LHCN-M2 (cell line): ENCODE measurements at places on chromosomes 7 and 10. TPM values are rescaled to one million over a fixed set of nuclear protein-coding genes. Genes with fewer than 3 reads are reported as not detected.

PDE6C gene
- not detected in 2 replicates for total RNA-seq

GRCh38 chr10:51255381-51255780 is 181.1 kb downstream of the PRKG1 start:
- no peak for DNase-seq

GRCh38 chr10:22230158-22230833 is 12.5 kb upstream of the EBLN1 start:
- peak; percentile 84 for DNase-seq

DNA sequence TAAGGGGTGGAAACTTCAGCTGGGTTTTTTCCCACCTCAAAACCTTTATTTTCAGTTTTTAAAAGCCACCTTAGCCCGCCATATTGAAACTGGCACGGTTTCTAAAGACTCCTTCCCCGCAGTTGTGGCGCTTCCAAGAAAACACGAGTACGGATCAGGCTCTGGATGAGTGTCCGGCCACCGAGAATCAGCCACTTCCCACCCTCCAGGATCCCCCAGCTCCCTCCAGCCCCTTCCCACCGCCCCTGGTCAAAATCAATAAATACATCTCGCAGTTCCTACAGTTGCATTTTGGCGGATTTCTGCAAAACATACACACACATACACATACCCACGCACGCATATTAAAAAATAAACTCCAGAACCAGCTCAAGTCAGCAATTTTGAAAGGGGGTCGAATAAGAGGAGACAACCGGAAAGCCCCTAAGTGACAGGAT is 1.1 kb downstream of the SFMBT2 start:
- DNase-seq = no peak

- DNase-seq = peak; percentile 58
Measured at GRCh38 chr10:117322260-117322659, 53.0 kb downstream of the PDZD8 start.

- no peak for DNase-seq
Measured at GRCh38 chr7:68155676-68156075, 1159.0 kb downstream of the TYW1 start.

ITPRID1 gene
- not detected in 2 replicates for total RNA-seq

PARP12 gene
- 8.5 and 14.6 TPM in 2 replicates for total RNA-seq

DNA sequence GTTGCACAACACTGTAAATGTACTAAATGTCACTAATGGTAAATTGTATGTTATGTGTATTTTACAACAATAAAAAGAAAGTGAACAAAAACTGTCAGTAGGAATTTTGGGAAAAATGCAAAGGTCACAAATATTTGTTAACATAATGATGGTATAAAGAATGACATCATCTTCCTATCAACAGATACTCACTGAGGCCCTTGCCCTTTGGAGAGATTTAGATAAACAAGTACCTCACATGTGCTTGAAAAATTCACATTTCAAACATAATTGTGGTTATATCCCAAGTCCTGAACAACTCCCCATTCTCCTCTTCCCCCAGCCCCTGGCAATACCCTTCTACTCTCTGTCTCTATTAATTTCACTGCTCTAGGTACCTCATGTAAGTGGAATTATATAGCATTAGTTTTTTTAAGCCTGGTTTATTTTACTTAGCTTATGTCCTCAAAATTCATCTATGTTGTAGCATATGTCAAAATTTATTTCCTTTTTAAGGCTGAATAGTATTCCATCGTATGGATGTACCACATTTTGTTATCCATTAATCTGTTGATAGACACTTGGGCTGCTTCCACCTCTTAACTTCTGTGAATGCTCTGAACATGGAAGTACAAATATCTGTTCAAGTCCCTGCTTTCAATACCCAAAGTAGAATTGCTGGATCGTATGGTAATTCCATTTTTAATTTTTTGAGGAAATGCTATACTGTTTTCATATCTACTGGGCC is 90.5 kb downstream of the WIPF3 start:
- DNase-seq = no peak

ERVW-1 gene
- total RNA-seq = not detected in 2 replicates

- DNase-seq = no peak
Measured at GRCh38 chr7:157584420-157584819, 247.6 kb downstream of the DNAJB6 start.

DNA sequence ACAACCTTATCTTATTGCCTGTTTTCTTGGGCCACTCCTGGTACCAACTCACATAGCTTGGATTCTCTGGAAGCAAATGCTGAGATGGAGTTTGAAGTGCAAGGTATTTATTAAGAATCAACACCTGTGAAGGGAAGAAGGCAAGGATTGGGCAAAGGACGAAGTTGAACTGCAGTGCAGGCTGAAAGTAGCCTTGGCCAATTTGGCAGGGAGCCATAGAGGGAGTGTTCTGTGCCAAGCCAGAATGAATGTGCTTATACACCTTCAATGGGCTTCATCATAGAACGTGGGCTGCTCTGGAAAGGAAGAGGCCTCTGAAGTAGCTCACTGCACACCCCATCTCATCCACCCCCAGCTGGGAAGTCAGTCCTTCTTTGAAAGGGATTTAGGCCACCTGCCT is 79.8 kb upstream of the IFRD1 start:
- no peak for DNase-seq

DNA sequence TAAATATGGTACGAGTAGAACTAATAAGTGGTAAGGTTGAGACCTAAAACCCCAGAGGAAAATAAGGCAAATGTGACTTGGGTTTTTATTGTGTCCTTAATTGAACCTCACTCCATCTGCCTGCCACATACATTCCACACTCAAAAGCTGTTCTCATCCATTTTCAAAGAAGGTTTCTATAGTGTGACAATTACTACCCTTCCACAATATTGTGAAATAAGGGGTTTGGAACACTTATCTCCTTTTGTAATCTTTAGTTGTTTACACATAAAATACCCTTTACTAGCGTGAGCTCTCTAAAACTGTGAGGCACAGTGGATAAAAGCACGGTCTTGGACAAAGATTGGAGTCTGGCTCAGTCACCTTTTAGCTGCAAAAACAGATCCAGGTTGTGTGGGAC is 166.6 kb downstream of the THSD7A start:
- no peak for DNase-seq

- DNase-seq = no peak
Measured at GRCh38 chr7:53358269-53358668, 322.8 kb downstream of the POM121L12 start.

GRCh38 chr10:130218181-130218641 is 82.0 kb downstream of the GLRX3 start:
- DNase-seq = peak; percentile 5

GRCh38 chr7:69622014-69622835 is 23.9 kb downstream of the AUTS2 start:
- no peak for DNase-seq

CCZ1 gene
- 102 and 121 TPM in 2 replicates for total RNA-seq

- DNase-seq = peak; percentile 22
Measured at GRCh38 chr7:78125884-78126283, 327.3 kb downstream of the PHTF2 start.

- DNase-seq = no peak
Measured at GRCh38 chr10:13998163-13998835, 332.4 kb downstream of the FRMD4A start.

- no peak for DNase-seq
Measured at GRCh38 chr10:118592675-118593330, 2.6 kb downstream of the PRLHR start.

DNA sequence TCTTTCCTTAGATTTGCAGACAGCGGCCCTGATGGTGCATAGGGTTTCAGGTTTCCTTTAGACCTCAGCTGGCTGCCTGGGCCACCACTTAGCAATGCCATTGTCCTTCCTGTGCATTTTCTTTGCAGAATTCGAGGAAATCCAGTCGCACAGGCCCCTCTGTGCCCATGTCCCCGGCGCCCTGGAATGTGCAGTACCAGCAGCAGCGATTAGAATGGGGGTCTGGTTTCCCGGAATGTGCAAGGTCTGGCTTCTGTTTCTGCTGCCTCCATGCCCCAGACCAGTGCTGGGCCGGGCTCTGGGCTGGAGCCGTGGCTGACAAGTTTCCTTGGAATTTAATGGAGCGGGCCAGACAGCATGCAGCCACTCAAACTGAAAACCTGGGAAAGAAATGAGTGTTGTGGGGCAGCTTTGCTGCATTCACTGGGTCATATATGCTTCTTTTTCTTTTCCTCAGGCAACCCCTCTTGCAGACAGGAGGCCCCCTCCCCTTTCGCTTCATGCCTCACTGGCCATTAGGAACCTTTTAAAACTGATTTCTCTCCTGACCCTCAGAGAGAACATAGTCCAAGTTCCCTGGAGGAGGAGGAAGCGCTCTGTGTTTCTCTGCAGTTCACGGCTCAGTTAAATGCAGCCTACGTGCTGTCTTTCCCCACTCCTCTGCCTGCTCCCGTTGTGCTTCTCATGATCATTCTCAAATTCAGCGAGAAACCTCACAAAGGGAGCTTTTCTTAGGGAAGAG is 14.4 kb downstream of the HTRA1 start:
- no peak for DNase-seq

DNA sequence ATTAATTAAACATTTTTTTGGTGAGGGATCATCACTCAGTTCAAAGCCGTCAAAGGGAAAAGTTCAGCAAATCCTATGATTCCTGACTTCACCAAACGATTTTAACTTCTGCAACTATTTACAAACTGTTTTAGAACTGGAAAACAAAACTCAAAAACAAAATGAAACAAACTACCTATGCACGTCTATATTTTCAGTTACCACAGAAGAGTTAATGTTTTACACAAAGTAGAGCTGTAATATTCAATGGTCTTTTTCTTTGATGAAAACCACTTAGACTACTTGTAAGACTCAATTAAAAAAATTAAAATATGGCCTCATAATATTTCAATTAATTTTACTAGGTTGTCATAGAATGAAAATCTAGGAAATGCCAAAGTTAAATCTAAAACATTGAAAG is 131.5 kb downstream of the ATE1 start:
- DNase-seq = no peak

RTKN2 gene
- 6.9 and 8.6 TPM in 2 replicates for total RNA-seq

GRCh38 chr10:113060201-113061053 is 110.4 kb downstream of the TCF7L2 start:
- peak; percentile 30 for DNase-seq

DNA sequence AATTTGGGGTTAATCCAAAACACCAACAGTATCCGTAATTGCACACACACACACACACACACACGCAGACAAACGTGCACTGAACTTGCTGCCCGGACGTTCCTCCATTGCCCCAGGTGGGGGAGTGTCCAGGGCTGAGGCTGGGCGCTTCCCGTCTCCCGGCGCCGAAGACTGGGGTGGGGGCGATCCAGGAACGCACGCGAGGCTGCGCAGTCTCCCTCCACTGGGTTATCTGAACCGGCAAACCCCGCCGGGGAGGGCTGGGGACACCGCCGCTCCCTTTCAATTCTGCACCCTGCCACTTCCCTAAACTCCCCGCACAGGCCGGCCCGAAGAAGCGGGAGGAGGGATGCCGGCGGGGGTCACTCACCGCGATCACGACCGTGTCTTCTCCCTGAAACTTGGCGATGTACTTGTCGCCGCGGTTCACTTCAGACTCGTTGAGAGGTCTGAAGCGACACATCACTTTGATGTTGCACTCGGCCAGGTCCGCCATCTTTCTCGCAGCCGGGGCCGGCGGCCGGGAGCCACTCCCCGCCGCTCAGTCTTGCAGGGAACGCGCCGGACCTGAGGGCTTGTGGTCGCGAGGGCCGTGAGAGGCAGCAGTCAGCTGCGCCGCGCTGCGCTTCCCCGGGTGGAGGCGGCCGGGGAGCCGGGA is 618 bp downstream of the KIF5B start:
- peak; percentile 64 for DNase-seq

DNA sequence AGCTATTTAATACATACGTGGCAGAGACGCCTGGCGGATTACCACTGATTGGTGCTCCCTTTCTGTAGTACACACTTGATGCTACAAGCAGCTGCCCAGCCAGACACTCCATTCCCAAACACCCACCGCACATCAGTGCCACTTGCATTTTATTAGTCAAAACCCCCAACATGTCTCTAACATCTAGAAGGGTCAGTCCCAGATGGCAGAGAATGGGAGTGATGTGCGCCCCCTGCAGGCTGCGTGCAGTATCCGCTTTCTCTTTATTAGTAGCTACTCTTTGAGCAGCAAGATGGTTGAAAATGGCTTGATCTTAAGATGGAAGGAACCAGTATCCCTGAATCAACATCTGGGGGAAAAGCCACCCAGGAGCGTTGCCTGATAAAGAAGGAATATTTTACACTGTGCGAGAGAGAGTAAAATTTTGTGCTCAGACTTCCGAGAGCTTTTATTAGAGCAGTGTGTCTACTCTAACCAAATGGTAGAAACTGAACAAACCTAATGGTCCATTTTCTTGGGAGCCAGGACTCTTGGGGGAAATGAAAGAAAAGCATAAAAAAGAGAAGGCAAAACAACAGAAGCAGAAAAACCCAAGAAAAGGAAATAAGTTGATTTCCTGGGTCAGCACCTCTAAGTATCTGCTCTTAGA is 78.3 kb downstream of the ST8SIA6 start:
- peak; percentile 4 for DNase-seq

FANK1 gene
- 2.2 and 2.3 TPM in 2 replicates for total RNA-seq

- DNase-seq = peak; percentile 10
Measured at GRCh38 chr7:71868797-71869196, 543.3 kb downstream of the CALN1 start.

HOXA7 gene
- total RNA-seq = 4.5 and 8.3 TPM in 2 replicates

- DNase-seq = no peak
Measured at GRCh38 chr10:114266521-114266920, 27.5 kb downstream of the VWA2 start.

FAM221A gene
- total RNA-seq = 1.5 and 2.6 TPM in 2 replicates

DNA sequence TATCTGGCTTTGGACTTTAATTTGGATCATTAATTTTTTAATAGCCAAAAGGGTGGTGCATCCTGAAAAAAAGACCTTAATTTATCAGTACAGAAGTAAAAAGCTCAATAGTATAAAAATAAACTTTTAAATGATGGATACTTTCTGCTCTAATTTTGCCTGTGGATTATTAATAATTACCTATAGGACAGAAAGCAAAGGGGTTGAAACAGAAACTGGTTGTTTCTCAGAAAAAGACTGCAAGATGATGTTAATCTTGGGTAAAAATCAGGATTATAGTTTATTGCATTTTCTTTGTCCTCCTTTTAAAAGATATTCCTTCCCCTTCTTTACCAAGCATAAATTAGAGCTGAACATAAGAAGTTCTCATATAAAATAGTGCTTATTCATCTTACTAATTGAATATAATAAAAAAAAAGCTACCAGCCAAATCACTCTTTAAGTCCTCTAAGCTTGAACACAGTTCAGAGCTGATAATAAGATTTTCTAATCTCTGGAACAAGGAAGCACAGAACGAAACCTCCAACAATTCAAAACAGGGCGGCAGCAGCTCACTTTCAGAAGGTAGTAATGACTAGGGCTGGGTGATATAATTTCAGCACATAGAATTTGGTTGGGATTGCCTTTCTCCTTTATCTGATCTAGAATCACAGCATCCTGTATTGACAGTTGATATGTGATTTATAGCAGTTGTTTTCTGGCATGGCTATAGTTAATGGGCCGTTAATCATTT is 8.1 kb upstream of the GPR85 start:
- no peak for DNase-seq

- DNase-seq = no peak
Measured at GRCh38 chr10:110897184-110897583, 21.8 kb downstream of the BBIP1 start.

GRCh38 chr10:7855205-7855604 is 36.9 kb downstream of the TAF3 start:
- no peak for DNase-seq

GRCh38 chr7:112076324-112076723 is 129.9 kb downstream of the DOCK4 start:
- no peak for DNase-seq

CPN1 gene
- not detected in 2 replicates for total RNA-seq

GRCh38 chr7:123633553-123633952 is 22.1 kb upstream of the LMOD2 start:
- DNase-seq = peak; percentile 95

TFEC gene
- not detected in 2 replicates for total RNA-seq
